ENCODE measurements at places on chromosomes 5 and 9.

GRCh38 chr5:61228691-61229280 lies 66.5 kb upstream of the SMIM15 start:
- DNase-seq, result no peak

DNA sequence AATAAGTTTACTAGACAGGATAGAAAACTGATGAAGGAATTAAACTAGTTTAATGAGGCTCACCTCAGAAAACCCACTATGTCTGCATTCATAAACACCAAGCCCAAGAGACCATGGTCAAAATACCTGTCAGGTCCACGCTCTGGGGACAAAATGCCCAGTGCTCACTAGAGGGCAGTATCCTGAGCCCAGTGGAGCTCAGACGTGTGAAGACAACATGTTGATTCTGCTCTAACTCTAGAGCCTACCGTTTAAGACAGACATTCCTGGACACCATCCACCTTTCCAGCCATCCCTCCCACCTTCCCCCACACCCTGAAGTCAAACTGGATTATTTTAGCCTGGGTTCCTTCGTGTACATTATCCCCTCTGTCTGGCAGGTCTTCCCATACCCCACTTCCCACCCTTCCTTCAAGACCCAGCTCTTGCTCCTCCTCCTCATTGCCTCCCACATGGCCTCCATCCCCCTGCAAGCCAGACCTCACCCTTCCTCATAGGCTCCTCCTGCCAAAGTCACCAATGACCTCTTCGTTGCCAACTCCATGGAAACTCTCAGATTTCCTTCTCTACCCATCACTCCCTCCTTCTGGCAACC lies 142.3 kb upstream of the FSTL4 start:
- DNase-seq, result peak; percentile 9

DNA sequence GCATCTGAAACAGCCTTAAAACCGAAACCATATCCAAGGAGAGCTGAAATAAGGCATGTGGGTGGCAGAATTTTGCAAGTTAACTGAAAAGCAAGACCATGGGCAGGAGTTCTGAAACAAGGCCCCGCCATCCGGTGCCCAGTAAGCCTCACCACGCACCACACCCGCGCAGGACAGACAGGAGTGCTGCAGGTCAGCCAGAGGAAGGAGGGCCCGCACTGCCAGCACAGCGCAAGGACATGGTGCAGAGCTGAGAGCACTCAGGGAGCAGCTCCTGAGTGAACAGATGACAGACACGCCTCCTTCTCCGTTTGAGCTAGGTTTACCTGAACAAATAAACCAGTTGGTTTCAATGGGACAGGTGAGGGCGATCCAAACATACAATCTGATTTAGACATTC lies 16.5 kb upstream of the ISCA1 start:
- DNase-seq, result no peak

DNA sequence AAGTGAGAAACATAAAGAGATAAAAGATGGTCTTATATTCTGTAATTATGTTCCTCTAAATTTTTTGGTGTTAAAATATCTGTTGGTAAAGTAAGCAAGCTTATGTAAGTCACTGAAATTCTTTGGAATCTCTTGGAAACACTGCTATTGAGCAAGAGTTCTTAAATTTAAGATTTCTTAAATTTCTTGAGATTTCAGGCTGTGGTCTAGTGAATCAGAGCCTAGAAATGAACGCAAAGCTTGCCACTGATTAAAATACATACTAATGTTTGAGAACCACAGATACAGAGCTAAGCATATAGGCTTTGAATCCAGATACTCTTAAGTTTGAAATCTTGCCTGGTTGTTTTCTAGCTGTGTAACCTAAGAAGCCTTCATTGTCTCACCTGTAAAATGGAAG lies 133.4 kb downstream of the TRPM3 start:
- DNase-seq, result no peak

DNA sequence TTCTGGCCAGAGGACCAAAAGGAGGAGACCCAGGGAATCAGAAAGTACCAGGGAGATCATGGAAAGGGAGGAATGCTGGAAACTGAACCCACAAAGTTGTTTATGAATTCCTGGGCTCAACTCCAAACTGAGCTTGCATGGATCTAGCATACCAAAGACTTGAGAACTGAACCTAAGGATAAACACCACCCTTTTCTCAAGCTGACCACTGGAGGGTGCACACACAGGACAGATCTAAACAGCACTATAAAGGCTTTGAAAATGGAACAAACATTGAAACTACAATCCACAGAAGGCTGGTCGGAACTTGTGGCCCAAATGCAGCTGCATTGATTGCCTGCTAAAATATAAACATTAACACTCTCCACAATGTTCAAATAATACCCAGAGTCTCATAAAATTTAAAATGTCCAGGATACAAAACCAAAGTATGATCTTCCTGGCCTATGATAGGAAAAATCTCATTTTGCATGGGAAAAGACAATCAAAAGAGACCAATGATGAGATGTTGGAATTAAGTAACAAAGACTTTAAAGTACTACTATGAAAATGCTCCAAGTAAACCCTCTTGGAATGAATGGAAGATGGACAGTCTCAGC lies 15.6 kb upstream of the IRF1 start:
- no peak for DNase-seq

DNA sequence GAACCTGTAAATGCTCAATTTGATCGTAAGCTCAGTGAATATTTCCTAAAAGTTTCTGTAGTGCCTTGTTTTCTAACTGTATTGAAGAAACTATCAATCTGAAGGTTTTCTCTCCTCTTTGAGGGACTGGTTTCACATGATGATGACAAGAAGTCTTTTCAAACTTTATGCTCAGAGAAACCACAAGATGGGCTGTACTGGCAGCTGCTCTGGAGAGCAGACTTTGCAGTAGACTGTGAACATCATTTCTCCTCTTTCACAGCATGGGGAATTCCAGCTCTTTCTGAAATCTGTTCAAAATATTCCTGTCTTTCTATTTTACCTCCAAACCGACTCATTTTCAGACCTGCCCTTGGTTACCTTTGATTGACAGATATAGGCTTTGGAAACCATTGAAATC lies 194.4 kb downstream of the IZUMO3 start:
- no peak for DNase-seq

DNA sequence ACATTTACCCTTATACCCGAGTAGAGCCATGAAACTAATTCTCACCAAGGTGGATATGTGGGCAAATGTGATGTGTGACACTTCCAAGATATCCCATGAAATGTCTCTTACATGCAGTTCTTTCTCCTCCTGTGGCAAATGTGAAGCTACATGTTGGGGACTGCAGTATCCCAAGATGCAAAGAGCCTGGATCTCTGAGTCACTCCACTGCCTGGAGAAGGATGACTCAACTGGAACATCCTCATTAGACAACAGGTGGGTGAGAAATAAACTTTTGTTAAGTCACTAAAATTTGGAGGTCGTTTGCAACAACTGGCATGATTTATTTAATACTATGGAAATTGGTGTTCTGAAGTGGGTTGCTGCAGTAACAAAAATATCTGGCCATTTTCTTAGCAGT lies 36.5 kb upstream of the TENT4A start:
- no peak for DNase-seq

GRCh38 chr5:7754997-7755596 lies 95.8 kb downstream of the CFAP90 start:
- peak; percentile 73 for DNase-seq

- no peak for DNase-seq
These were observed 117.1 kb upstream of the CHD1 start for GRCh38 chr5:99045871-99046270.

- no peak for DNase-seq
These were observed 88.9 kb downstream of the DMAC1 start for GRCh38 chr9:7710686-7711085.

- DNase-seq, result no peak
These were observed 33.7 kb downstream of the USP20 start for GRCh38 chr9:129868872-129869486.

DNA sequence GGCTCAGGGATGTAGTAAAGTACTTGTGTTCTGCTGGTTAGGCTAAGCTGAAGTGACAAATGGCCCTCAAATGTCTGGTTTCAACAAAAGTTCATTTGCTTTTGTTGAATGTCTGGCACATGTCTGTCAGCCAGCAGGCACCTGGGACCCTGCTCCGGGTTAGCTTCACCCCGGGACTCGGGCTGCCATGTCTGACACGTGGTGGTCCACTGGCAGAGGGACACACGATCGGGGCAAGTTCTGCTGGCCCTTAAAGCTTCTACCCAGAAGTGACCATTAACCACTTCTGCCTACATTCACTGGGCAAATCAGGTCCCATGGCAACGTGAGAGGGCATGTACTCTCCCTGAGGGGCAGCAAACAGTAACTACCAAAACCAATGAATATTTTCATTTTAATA lies 23.8 kb downstream of the POLR1E start:
- no peak for DNase-seq

GRCh38 chr9:132575811-132576210 lies 6.6 kb upstream of the BARHL1 start:
- DNase-seq, result no peak

GRCh38 chr9:112041536-112042243 lies 133.4 kb downstream of the SUSD1 start:
- DNase-seq, result no peak

DNA sequence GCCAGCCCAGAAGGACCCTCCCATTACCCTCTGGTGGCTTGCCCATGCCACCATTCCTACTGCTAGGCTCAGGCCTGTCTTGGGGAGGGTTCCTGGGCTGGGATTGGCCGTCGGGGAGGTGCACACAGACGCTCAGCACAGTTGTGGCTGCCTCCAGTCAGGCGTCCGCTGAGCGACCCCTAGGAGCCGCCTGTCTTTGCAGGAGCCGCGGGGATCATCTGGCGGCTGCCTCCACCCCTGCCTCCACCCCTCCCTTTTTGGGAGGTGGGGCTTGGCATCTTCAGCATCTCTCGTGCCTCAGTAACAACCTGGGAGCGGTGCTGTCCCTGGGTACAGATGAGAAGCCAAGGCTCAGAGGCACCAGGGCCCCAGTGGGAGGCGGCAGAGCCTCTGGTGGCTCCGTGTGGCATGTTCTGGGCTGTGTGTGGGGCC lies 39.6 kb downstream of the RXRA start:
- DNase-seq, result peak; percentile 91

DNA sequence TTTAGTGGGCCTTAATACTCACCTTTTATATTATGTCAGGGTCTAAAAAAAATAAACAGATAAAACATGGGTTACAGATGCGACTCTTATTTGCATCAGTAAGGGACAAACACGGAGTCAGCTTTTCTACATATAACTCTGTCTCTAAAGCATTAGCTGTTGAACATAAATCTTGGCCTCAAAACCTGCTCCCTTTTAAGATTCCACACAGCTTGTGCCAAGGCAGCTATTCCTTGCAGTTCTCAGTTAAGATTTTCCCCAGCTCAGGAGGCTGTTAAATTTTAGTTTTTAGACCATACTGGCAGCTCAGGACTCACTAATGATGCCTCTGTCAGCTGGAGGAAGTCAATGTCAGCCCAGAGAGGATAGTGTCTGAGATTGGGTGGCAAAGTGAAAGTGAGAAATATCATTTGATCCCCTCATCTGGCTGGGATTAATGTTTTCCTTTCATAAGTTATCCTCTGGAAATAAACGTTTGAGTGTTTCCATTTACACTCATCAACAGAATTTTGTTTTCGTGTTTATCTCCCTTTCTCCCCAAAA lies 287.5 kb downstream of the ELAVL2 start:
- no peak for DNase-seq

- DNase-seq, result no peak
These were observed 1.5 kb downstream of the GDNF start for GRCh38 chr5:37838152-37838932.

- no peak for DNase-seq
These were observed 198.0 kb upstream of the RPS23 start for GRCh38 chr5:82476155-82476554.

GRCh38 chr5:10199692-10200091 lies 50.0 kb downstream of the ATPSCKMT start:
- no peak for DNase-seq

DNA sequence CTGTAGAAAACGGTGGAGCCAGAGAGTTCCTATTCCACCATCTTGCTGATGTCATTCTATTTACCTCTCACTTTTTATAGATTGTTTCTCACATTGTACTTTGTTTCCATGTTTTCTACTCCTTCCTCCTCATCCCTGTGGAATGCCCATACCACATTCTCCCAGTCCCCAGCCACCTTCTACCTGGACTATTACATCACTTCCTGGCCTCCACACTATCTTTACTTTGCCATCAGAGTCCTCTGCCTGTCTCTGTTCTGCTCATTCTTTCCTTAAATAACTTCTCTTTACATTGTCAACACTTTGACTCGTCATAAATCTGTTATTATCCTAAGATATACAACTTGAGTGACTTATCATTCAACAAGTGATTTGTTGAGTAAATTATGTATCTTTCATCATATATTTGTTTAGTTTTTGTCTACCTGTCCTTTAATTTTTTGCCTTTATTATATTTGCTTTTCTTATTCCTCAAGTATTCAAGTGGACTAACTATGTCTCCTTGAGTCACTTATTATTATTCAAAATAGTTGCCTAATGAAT lies 182.5 kb downstream of the ADGRV1 start:
- no peak for DNase-seq

GRCh38 chr5:9653811-9654210 lies 23.7 kb upstream of the TAS2R1 start:
- no peak for DNase-seq

DNA sequence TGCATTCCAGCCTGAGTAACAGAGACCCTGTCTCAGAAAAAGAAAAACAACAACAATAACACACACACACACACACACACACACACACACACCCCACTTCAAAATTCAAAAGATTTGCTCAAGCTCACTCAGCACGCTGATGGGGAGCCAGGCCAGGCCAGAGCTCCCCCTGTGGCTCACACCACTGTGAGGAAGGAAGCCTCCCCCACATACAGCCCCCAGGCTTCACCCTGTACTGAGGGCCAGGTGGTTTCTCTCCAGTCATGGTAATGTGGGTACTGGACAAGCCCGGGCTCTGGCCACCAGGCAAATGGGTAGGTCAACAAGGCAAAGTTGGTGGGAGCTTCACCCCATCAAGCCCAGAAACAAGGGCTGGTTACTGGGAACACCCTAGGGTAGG lies 19.0 kb downstream of the ATOX1 start:
- no peak for DNase-seq

DNA sequence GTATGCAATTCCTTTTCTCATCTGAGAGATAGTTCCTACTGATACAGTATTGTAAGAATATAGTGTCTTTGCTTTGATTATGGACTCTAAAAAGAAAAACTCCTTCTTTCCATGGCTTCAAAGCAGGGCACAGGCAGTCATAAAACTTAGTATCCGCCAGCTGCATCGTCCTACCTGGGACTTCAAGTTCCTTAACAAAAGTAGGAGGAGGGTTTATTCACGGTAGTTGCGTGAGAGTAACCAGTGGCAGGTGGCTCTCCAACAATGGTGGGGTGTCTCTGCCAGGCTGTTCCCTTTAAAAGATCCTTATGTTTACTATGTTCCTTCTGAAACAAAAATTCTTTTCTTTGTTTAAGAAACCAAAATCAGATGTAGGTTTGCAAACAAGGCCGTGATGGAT lies 173.5 kb upstream of the DMAC1 start:
- DNase-seq, result no peak

GRCh38 chr9:130946766-130947617 lies 7.9 kb upstream of the FIBCD1 start:
- no peak for DNase-seq
